ENCODE measurements at places on chromosomes 16 and 17.

DNA sequence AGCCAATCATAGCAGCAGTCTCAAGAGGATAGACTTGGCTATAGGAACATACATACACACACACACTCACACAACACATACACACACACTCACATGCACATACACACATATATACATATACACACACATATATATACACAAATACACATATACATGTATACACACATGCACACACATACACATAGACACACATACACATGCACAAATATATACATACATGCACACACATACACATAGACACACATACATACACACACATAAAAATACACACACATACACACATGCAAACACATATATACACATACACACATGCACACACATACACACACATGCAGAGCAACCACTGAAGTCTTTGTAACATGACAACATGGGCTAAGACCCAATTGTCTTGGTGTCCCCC is 19.7 kb downstream of the CBLN1 start:
- no peak for DNase-seq

DNA sequence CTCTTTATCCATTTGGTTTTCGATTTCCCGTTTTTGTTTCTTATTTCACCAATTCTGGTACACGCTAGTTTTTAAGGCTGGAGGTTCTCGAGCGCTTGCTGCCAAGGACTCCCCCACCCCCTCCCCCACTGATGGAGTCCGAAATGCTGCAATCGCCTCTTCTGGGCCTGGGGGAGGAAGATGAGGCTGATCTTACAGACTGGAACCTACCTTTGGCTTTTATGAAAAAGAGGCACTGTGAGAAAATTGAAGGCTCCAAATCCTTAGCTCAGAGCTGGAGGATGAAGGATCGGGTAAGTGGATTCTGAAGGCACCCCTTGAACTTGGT is 825 bp downstream of the RPTOR start:
- DNase-seq = no peak

DNA sequence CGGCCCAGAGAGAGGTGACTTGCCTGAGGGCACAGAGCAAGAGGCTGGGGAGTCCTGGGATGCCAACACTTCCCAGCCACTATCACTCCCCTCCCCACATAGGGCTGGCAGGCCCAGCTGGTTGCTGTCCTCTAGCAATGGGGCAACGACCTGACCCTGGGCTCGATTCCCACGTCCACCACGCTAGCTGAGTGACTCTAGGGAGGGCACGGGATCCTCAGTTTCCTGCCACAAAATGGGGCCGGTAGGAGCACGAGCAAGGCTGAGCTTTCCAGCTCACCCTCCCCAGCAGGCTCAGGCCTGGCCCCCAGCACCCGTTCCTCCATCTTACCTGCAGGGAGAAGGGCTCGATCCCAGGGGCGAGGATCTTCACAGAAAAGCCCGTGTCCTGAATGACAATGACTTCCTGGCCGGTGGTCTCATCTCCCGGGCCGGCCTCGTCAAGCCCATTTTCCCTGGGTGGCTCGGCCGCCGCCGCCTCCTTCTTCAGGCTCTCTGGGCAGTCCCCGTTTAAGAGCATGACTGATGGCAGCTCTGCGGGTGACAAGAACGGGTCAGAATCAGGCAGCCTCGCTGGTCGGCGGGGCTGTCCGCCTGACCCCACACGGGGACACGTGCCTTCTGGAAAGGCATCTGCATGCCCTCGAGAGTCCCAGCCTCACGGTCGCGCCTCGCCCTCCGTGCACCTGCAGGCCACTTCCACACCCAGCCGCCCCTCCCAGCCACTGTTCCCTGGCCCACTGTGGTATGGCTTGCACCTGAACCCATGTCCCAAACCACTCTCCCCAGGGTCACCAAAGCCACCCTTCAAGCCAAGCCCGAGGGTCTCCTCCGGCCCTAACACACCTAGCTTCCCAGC is 7.3 kb downstream of the CLUH start:
- DNase-seq = no peak

GRCh38 chr17:63644846-63645245 is 22.6 kb downstream of the MAP3K3 start:
- no peak for DNase-seq

DNA sequence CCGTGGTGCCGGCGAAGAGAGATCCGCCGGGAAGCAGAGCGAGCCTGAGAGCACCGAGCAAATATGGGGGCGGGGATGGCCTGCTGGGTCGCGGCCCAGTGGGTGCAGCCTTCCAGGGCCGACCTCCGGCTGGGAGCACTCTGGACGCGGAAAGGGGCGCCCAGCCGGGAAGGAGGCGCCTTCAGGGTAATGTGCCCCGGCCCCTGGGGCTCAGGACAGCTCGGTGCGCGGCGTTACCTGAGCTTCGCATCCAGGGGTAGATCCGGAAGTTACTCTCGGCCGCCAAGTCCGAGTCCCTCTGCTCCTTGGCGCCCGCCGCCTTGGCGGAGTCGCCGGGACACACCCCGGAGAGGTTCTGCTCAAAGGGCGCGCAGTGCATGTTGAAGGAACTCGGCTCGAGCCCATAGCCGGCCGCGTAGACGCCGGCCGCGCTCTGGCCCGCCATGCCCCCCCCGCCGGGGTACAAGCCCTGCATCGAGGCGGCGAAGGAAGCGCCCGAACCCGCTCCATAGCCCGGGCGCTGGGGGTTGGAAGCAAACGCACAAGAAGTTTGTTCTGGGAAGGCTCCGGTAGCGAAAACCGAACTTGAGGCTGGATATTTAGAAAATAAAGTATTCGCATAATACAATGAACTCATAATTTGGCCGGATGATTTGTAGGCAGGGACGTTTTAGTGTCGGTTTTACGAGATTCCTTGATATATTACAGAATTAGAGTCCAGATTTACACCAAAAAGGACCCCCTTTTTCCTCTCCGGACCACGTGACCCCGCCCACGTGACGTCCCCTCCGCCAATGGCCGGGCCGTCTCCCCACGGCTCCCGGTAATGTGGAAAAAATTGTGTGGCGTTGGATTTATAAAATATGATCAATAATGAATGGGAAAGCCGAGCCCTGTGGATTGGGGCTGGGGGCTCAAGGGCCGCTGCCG is at the start of gene HOXB7:
TSS of gene HOXB7 (minus strand) at position 736 of the 930 bp plus-strand sequence. CDS start at position 637, 99 bp downstream.
- DNase-seq = no peak

GRCh38 chr17:46768540-46768870 is 50.0 kb downstream of the WNT3 start:
- no peak for DNase-seq

- no peak for DNase-seq
Observed at GRCh38 chr17:42879596-42879985, 21.0 kb upstream of the G6PC1 start.

DNA sequence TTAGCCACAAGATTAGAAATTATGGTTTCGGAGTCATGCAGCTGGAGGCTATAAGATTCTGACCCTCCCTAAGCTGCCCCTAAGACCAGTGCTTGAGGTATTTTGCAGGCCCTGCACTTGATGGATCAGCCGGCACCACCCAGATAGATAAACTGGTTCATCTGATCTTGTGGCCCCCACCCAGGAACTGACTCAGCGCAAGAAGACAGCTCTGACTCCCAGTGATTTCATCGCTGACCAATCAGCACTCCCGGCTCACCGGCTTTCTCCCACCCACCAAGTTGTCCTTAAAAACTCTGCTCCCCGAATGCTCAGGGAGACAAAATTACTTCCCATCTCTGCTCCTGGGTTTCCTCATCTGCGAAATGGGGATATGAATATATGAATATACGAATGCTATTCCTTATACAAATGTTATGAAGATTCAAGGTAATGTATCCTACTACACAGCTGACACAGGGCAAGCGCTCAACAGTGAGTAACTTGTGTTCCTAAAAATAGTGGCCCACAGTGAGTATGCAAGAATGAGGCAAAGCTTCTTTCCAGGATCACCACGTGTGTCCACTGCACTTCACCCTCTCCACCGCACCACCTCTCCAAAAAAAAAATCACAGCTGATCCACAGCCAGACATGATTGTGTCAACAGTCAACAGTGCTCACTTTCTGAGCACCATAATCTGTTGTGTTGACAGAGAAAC is 33.3 kb upstream of the C16orf82 start:
- no peak for DNase-seq

DNA sequence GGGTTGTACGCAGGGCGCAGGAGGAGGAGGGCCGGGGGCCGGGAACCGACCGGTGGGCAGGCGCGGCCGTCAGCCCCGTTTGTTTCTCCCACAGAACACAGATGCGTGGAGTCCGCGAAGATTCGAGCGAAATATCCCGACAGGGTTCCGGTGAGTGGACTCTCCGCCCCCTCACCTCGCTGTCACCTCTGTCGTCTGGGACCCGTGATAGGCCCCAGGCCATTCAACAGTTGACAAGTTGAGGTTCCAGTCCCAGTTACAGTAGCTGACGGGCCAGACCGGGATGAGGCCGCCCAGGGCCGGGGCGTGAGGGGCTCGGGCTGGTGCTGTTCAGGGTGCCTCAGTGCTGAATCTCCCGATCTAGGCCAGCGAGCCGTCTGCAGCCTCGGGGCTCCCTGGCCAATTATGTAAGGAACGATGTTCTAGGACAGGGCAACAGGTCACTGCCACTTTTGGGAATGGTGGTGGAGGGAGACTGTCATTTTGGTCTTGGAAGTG is 628 bp downstream of the GABARAPL2 start:
- DNase-seq = no peak

Data from stimulated activated CD4-positive, alpha-beta T cell treated with anti-CD3 and anti-CD28 coated beads, TNF-alpha, amount 100 ng/mL, for 4 hours (primary cell).